ENCODE measurements at places on chromosomes 2 and 18.
A peak's percentile ranks its signal among the peaks of the same experiment; 100 is the strongest.

- DNase-seq, result no peak
Observed at GRCh38 chr18:39037925-39038324, 1472.3 kb upstream of the CELF4 start.

GRCh38 chr2:18317017-18317416 is 243.4 kb downstream of the RDH14 start:
- no peak for DNase-seq

GRCh38 chr18:3183103-3183717 is 36.6 kb downstream of the MYOM1 start:
- DNase-seq, result no peak

- no peak for DNase-seq
Observed at GRCh38 chr2:172860336-172860707, 124.7 kb downstream of the RAPGEF4 start.

- peak; percentile 85 for DNase-seq
Observed at GRCh38 chr2:220188031-220188430, 560.6 kb downstream of the SLC4A3 start.

DNA sequence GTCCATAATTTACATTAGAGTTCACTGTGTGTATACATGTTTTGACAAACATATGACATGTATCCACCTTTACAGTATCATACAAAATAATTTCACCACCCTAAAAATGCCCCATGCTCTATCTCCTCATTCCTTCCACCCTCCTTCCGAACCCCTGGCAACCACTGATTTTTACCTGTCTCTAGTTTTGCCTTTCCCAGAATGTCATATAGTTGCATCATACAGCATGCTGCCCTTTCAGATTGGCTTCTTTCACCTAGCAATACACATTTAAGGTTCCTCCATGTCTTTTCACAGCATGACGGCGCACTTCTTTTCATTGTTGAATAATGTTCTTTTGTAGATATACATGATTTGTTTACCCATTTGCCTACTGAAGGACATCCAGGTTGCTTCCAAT is 10.4 kb downstream of the LRPPRC start:
- DNase-seq, result no peak

DNA sequence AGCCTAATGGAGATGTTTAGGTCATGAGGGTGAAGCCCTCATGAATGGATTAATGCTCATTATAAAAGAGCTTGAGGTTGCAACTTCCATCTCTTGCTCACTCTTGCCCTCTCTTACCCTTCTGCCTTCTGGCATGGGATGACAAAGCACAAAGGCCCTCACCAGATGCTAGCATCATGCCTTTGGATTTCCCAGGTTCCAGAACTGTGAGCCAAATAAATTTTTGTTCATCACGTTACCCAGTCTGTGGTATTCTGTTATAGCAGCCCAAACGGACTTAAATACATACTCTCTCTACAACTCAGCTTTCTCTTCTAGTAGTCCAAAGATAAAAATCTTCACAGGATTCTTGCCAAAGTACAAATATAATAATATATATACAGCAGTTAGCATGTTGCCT is 75.8 kb downstream of the LNPK start:
- peak; percentile 81 for DNase-seq

Data from EH (cell line).